ENCODE measurements at places on chromosomes 1 and 21. TPM values are rescaled to one million over a fixed set of nuclear protein-coding genes. Genes with fewer than 3 reads are reported as not detected.

Gene SLAMF9
- not detected for polyA plus RNA-seq

Gene SLC16A4
- polyA plus RNA-seq, result 0.87 TPM

Gene TENT5C
- 0.19 TPM for polyA plus RNA-seq

Gene FAM78B
- 0.57 TPM for polyA plus RNA-seq

Gene TNFRSF25
- 11.3 TPM for polyA plus RNA-seq

Gene SV2A
- 23.3 TPM for polyA plus RNA-seq

Gene NID1
- 52.1 TPM for polyA plus RNA-seq

Gene IVL
- polyA plus RNA-seq, result not detected

Gene EFCAB7
- polyA plus RNA-seq, result 10.6 TPM

Gene FMO5
- 0.75 TPM for polyA plus RNA-seq

Gene RHOC
- 358 TPM for polyA plus RNA-seq

Gene NTMT2
- 0.55 TPM for polyA plus RNA-seq

Gene HPDL
- polyA plus RNA-seq, result 4.7 TPM

Gene GNG4
- not detected for polyA plus RNA-seq

Gene HMGCS2
- 0.15 TPM for polyA plus RNA-seq

Gene SYT14
- 0.09 TPM for polyA plus RNA-seq

Gene OR10Z1
- not detected for polyA plus RNA-seq

Gene SLFNL1
- polyA plus RNA-seq, result 0.73 TPM

Gene SNX7
- 42.2 TPM for polyA plus RNA-seq

Gene KISS1
- 0.21 TPM for polyA plus RNA-seq

Gene CFAP107
- polyA plus RNA-seq, result not detected

Gene KRTAP11-1
- not detected for polyA plus RNA-seq

Gene FALEC
- 4.7 TPM for polyA plus RNA-seq

Gene STYXL2
- 55.3 TPM for polyA plus RNA-seq

Gene SLAMF1
- polyA plus RNA-seq, result not detected

Gene S100A1
- not detected for polyA plus RNA-seq

Gene CELA2A
- not detected for polyA plus RNA-seq

Gene LEPROT
- 70.6 TPM for polyA plus RNA-seq

Gene HSPA6
- not detected for polyA plus RNA-seq

Gene EMC1
- 33.3 TPM for polyA plus RNA-seq

Gene DYRK3
- polyA plus RNA-seq, result 8.4 TPM

Gene CFAP57
- polyA plus RNA-seq, result 0.09 TPM

Gene NEXN
- 83.9 TPM for polyA plus RNA-seq

Gene RGS1
- 0.12 TPM for polyA plus RNA-seq

Gene IGSF5
- polyA plus RNA-seq, result 1.7 TPM

Gene CD34
- polyA plus RNA-seq, result 0.94 TPM

Gene TAF1A
- polyA plus RNA-seq, result 5.5 TPM

Gene PLEKHN1
- 0.60 TPM for polyA plus RNA-seq

Gene KRTAP21-2
- not detected for polyA plus RNA-seq

Gene DFFA
- 47.5 TPM for polyA plus RNA-seq

Gene NEGR1
- polyA plus RNA-seq, result 0.20 TPM
